ENCODE measurements at places on chromosomes 5 and 9.
A peak's percentile ranks its signal among the peaks of the same experiment; 100 is the strongest.

- DNase-seq = no peak
Measured at GRCh38 chr5:106640511-106640910, 1030.2 kb downstream of the EFNA5 start.

GRCh38 chr5:64165160-64165499 is 513 bp upstream of the RNF180 start:
- no peak for DNase-seq

DNA sequence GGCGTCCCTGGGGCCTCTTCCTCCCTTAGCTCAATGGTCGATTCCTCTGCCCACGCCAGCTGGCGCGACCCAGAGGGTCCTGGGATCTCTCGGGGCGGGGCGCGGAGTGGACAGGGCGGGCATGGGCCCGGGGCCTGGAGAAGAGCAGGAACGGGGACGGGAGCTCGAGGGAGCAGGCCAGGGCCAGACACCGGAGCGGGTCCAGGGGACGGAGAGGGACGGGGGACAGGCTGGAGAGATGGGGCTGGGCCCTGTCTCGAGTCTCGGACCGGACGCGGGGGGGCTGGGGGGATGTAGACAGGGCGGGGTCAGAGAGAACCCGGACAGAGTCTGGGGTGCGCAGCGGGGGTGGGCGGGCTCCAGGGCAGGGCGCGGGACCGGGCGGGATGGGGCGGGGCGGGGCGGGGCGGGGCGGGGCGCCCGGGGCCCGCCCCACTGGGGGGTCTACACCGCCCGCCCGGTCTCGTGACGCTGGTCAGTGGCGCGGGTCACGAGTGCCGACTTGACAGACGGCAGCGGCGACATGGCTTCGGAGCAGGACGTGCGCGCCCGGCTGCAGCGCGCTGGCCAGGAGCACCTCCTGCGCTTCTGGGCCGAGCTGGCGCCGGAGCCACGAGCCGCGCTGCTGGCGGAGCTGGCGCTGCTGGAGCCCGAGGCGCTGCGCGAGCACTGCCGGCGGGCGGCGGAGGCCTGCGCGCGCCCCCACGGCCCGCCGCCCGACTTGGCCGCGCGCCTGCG is at the start of gene UAP1L1:
UAP1L1 (plus strand) TSS at position 508 of the 738 bp plus-strand sequence; CDS start at position 524, 16 bp downstream.
- peak; percentile 29 for DNase-seq

DNA sequence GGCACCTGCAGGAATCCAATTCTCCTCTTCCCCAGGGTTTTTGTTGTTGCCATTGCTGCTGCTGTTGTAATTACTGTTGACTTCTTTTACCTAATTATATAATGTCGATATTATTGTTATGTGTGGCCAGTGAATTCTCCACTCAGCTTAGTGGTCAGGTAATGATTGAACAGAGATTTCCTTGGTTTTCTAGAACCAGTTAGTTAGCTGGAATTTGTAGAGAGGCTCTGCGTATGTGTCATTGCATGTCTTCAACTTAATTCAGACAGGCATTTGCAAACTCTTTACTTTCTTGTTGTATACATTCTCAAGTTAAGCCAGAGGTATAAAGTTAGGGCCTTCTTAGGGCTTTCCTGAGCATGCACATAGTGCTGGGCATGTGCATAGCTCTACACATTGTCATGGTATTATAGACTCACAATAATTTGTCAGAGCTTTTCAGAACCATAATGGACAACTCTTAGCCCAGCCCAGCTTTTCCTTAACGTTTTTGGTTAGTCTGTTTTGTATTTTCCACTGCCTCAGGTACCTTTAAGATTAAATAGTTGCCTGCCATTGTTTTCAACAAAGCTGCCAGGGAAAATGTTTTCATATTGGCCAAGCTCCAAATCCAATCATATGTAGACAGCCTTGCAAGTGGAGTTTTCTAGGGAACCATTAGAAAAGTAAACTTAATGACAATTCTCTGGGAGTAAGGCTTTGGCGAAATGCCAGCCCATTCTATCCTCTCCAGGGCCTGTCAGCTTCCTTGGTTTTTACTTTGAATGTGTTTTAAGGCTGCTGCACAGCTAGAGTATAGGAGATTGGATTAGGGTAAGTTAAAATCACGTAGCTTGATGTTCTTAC is 68.1 kb downstream of the UBE2R2 start:
- DNase-seq = no peak

DNA sequence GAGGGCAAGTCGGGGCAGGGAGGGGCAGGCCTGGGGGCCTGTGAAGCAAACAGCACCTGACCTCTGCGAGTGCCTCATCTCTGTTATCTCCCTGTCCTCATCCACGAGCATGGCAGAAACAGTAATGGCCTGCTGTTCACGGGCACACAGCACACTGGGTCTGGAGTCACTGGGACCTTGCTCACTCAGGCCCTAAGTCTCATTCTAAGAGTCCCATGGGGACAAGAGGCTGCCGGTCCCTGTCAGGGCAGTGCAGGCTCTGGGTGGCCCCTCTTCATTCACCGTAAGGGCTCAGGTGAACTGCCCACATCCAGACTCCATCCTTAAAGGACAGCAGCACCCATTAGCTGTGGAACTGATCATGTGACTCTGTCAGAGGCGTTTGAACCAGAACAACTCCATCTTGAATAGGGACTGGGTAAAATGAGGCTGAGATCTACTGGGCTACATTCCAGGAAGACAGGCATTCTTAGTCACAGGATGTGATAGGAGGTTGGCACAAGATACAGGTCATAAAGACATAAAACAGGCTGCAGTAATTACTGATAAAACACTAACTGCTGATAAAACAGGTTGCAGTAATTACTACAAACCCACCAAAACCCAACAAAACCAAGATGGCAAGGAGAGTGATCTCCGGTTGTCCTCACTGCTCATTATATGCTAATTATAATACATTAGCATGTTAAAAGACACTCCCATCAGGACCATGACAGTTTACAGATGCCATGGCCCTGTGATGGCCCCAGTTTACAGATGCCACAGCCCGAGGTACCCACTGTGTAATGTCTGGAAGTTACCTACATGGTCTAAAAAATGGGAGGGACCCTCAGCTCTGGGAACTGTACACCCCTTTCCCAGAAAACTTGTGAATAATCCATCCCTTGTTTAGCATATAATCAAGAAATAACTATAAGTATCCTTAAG is 28.7 kb downstream of the BICD2 start:
- DNase-seq = no peak

GRCh38 chr5:91521785-91522184 is 138.7 kb upstream of the ARRDC3 start:
- no peak for DNase-seq

DNA sequence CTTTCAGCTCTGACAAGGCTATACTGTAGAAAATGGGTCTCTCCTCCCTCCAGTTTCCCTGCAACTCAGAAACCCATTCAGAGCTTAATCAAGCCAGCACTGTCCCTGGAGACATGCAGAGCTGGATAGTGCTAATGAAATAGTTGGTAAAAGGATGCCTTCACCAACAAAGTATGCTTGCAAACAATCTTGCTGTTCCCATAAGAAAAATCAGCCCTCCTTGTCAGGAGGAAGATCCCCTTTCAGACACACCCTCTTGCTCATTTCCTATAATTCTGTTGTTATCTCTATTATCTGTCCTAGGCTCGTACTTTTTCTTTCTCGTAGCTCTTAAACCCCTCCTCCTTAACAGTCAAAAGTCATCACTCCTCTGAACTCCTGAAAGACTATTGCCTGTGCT is 9.9 kb upstream of the OSMR start:
- no peak for DNase-seq

- DNase-seq = no peak
Measured at GRCh38 chr9:133711428-133712220, 26.5 kb downstream of the SARDH start.

GRCh38 chr9:18626046-18626698 is 152.2 kb downstream of the ADAMTSL1 start:
- no peak for DNase-seq

DNA sequence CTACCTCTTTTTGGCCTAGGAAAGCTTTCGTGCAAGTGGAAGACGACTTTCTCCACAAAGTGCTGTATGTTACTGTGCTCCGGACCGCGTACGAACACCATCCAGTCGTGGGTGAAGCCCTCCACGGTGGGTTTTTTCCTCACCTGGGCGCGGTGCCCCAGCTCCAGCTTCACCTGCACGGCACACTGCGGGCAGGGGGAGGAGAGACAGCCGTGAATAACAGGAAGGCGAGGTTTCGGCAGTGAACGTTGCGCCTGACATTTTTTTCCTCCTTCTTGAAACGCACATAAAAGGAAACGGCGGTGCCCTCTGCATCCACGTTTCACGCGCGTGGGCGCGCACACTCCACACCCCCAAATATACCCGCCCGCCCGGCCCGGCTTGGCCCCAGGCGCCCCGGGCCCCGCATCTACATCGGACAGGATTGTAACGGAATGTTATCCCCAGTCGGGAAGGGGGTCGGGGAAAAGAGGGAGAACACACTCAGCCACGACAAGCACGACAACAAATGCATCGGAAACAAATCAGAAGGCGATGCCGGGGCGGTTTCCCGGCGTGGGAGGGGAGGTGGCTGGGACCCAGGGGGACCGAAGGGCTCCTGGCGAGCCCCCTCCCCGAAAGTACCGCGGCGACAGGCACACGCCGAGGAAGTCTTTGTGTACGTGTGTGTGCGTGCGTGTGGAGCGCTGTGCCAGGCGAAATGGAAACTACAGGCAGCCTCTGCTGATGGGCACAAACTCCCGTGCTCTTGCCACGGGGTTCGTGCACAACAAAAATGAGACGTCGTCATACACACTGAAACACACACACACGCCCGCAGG is 1.4 kb downstream of the MLLT3 start:
- DNase-seq = peak; percentile 34

GRCh38 chr5:43316421-43316820 is 3.2 kb upstream of the HMGCS1 start:
- no peak for DNase-seq

GRCh38 chr5:140672455-140673186 is 755 bp downstream of the DND1 start:
- no peak for DNase-seq

GRCh38 chr5:36058776-36059175 is 7.9 kb downstream of the UGT3A2 start:
- no peak for DNase-seq

- DNase-seq = no peak
Measured at GRCh38 chr5:117880932-117881331, 1107.4 kb downstream of the DTWD2 start.

DNA sequence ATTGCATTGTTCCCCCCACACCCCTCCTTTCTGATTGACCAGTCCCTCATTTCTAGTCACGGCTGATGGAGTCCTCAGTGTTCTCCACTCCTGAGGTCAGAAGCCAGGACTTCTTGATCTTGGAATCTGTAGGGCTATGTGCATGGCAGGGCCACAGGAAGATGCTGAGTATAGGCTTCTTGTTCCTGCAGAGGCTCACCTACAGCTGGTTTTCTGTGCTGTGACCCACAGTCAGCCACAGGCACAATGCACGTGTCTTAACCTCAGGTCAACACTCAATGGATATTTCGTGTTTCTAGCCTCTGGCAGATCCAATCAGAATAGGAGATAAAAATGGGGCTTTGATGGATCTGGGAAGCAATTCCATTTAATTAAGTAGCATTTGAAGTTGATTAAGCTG is 14.3 kb upstream of the CXCL14 start:
- no peak for DNase-seq

- DNase-seq = no peak
Measured at GRCh38 chr9:130635721-130636647, 28.4 kb upstream of the PRDM12 start.

DNA sequence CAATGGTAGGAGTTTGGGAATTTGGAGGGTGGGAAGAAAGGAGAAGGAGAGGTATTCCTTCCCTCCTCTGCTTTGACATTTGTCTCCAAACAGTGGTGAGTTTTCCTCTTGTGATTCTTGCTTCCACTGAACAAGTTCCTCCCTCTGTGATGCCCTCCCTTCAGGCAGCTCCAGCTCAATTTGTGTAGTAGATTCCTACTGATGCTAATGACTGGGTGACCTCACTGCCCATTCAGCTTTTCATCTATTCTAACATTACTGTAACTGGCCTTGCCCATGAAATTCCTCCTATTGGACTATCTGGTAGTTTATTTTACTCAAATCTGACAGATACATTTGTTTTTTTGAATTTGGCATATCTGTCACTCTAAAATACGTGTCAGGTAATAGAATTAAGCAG is 121.4 kb downstream of the NFIB start:
- no peak for DNase-seq

DNA sequence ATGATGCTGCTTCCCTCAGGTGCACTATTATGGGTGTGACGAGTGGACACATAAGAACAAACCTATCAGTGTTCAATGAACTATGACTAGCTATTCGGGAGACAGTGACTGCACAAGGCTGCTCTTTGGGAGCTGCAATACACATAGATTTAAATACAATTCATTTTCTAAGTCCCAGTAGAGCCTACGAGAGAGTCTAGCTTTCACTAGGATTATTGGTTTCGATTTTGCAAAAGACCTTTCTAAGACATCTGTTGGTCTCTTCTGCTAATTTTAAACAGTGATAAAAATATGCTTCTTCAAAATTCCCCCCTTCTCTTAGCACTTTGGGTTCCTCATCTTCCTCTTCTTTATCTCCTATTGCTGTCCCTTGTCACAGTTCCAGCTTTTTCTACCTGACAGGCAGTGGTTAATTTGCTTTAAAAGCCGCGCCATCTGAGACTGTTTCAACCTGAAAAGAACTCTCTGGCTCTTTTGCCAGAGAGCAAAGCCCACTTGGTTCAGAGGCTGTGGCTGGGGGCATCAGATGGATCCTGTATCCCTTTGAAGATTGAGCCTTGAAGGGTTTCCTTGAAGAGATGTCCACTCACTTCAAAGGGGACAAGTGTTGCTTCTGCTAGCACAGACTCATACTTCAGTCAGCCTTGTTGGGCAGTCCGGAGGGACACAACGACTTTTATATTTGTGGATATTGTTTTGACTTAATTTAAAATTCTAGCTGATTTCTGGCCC is 241.5 kb downstream of the MAN2A1 start:
- no peak for DNase-seq

DNA sequence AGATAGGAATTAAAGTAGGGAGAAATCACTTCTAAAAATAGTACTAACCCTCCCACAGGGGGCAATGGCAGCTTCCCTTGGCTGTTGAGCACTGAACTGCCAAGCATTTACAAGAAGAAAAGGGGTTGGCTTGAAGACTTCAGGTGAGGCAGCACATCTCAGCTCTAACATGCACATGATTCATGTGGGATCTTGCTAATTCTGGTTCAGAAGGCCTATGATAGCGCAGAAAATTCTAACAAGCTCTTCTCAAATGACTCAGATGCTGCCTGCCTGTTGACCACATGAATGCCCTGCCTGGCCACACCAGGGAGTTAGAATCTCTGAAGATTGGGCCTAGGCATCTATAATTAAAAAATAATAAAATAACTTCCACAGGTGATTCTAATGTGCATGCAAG is 22.6 kb downstream of the CD180 start:
- DNase-seq = no peak

GRCh38 chr5:111194053-111194452 is 30.1 kb upstream of the CAMK4 start:
- DNase-seq = no peak

DNA sequence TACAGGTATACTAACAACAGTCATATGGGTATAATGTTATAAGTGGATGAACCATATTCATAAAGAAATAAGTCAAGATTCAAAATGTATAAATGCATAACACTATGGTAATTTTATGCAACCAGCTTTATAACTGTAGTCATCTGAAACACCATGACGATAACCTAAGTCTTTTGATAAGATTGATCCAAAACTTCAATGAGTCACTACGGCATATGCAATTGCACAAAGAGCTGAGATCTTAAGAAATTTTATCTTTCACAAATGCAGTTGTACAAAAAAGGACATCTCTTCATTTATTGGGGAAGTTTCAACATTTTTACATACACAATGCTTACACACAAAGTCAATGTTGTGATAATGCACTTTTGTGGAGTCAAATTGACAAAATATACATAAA is 20.3 kb downstream of the FAM81B start:
- DNase-seq = no peak

- DNase-seq = no peak
Measured at GRCh38 chr9:34463098-34463900, 4.7 kb downstream of the DNAI1 start.

Measured in activated CD8-positive, alpha-beta memory T cell treated with anti-CD3 and anti-CD28 coated beads for 1 hour (primary cell).